Stimulated activated CD8-positive, alpha-beta memory T cell treated with anti-CD3 and anti-CD28 coated beads, Interleukin-12 subunit alpha, Interleukin-12 subunit beta, amount 100 ng/mL, for 4 hours (primary cell): ENCODE measurements at places on chromosomes 4 and X.

DNA sequence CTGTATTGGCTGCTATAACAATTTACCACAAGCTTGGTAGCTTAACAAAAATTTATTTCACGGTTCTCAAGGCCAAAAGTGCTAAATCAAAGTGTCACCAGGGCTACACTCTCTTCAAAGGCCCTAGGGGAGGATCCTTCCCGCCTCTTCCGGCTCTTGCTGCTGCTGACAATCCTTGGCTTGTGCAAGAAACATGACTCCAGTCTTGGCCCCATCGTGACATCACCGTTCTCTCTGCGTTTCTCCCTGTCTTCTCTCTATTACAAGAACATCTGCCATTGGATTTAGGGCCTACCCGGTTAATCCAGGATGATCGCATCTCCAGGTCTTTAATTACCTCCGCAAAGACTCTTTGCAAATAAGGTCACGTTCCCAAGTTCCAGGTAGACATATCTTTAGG lies 10.4 kb upstream of the CLCN4 start:
- DNase-seq, result no peak

- no peak for DNase-seq
Measured at GRCh38 chr4:139852612-139853269, 187.1 kb downstream of the MGST2 start.

GRCh38 chrX:39773923-39774773 lies 323.6 kb downstream of the BCOR start:
- no peak for DNase-seq

DNA sequence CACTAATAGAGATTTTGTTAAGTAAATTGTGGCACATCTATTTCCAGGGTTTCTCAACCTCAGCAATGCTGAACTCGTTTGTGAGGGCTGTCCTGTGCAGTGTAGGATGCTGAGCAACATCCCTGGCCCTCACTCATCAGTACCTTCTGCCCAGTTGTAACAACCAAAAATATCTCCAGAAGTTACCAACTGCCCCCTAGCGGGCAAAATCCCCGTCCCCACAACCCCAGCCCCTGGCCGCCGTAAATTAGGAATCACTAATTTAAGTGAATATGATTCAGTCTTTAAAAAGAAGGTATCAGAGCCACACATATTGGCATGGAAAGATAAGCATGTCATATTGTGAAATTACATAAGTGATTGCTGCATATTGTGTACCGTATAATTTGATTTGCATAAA lies 123.4 kb downstream of the ASB9 start:
- no peak for DNase-seq

DNA sequence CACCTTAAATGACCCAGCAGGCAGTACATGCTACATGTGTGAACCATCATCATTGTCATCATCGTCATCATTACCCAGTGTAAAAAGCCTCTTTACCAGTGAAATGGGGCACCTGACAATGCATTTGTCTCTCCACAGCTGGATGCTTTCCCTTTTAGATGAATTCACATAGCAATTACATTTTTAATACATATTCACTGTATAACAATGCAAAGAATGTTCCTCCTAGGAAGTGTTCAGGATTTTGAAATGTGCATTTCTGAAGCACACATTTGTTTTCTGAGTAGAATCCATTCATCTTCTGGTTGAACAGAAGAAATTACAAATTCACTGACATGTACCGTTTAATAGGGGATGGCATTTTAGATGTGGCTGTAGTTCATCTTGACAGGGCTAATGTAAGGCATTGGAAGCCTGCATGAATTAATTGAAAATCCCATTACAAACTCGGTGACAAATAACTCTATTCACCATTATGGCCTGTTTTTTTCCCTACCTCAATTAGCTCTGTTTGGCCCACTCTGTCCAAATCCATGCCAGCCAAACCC lies 111.1 kb downstream of the SH3RF1 start:
- no peak for DNase-seq

DNA sequence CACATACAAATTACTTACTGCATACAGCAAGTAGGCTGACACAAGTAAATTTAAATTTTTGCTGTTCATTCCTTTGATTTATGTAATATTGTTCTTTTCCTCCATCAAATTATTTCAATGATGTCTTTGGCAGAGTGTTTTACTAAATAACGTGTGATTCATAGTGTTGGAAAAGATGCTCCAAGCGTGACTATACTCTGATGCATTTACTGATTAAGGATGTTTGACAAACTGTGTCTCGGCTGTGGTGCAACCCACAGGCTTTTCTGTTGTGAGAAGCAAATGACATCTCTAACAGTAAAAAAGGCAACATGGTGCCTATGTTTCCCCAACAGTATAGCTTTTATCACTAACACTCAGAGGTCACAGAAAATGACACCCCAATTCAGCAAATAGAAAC lies 540.9 kb downstream of the PPP4R3C start:
- DNase-seq, result no peak

DNA sequence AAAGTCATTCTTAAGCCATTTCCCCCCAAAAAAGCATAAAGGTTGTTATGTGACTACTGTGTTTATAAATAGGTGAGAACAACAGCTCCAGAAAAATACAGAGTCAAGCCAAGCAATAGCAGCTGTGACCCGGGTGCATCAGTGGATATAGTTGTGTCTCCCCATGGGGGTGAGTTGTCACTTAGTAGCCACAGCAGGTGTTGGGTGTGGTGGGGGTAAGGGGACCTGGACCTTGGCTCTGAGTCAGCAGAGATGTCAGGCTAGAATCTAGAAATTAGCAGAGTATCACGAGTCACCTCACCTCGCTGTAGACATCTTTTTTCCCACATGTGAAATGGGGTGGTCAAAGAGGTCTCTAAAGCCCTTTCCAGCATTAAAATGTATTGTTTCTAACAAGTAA lies 42.4 kb downstream of the MOSPD2 start:
- DNase-seq, result no peak

DNA sequence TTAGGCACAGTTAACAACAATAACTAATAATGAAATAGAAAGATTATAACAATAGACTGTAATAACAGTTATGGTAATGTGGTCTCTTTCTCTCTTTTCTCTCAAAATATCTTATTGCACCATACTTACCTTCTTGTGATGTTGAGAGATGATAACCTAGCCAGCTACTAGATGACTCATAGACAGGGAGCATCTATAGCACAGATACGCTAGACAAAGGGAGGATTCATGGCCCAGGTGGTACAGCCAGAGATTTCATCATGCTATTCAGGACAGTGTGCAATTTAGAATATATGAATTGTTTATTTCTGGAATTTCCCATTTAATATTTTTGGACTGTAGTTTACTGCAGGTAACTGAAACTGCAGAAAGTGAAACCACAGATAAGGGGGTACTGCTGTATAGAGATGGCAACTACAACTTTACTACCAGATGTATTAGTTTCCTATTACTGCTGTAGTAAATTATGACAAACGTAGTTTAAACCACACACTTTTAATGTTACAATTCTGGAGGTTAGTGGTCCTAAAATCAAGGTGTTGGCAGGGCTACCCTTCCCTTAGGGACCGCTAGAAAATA lies 41.8 kb upstream of the MAGED1 start:
- no peak for DNase-seq

DNA sequence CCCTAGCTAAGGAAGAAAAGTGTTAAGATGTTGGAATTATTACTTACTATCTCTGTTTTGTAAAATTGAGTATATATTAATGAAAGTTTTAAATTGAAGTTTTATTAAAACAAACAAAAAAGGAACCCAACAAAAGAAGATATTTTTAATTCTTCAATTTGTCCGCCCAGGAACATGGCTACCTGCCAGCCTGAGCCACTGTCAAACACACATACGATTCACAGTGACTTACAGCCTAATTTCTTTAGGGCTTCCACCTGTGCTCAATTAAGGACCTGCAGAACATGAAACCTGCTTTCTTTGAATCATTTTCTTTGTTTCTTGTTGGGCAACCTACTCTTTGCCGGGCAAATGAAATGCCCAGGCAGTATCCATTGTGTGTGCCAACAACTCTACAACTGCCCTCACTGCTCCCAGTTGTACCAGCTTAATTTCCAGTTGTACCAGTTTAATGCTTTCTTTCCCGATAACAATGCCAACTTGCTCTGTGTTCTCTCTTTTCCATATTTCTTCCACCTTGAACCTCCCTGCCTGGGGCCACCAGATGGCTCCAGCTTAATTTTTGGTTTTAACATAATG lies 181.7 kb downstream of the GBA3 start:
- DNase-seq, result no peak

GRCh38 chrX:46953137-46953527 lies 40.9 kb downstream of the JADE3 start:
- no peak for DNase-seq

- DNase-seq, result no peak
Measured at GRCh38 chr4:6591313-6591712, 16.3 kb downstream of the MAN2B2 start.

GRCh38 chr4:53362093-53362492 lies 3.8 kb downstream of the SCFD2 start:
- no peak for DNase-seq

DNA sequence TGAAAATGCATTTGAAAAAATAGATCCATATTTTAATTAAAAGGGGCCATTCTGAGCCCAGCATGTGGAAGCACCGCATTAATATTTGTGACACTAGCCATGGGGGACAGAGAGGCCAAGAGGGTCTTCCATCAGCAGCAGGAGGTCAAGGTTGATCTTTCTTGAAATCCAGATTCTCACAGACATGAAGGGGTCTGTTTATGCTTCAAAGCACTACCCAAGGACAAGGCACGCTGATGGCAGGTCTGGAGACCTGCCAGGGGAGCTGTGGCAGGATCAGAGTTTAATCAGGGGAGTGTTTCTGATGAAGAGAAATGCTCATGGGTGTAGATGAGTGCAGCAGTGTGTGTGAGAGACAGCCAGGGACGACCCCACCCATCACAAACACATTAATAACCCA lies 243.3 kb downstream of the LDB2 start:
- no peak for DNase-seq

GRCh38 chr4:98997166-98997565 lies 1.6 kb downstream of the METAP1 start:
- DNase-seq, result no peak

GRCh38 chr4:100736641-100737451 lies 219.0 kb upstream of the EMCN start:
- no peak for DNase-seq

DNA sequence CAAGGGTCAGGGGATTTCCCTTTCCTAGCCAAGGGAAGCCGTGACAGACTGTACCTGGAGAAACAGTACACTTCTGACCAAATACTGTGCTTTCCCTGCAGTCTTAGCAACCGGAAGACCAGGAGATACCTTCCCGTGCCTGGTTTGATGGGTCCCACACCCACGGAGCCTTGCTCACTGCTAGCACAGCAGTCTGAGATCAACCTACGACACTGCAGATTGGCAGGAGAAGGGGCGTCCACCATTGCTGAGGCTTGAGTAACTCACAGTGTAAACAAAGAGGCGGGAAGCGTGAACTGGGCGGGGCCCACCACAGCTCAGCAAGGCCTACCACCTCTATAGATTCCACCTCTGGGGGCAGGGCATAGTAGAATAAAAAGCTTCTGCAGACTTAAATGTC lies 48.7 kb upstream of the SRD5A3 start:
- DNase-seq, result no peak

DNA sequence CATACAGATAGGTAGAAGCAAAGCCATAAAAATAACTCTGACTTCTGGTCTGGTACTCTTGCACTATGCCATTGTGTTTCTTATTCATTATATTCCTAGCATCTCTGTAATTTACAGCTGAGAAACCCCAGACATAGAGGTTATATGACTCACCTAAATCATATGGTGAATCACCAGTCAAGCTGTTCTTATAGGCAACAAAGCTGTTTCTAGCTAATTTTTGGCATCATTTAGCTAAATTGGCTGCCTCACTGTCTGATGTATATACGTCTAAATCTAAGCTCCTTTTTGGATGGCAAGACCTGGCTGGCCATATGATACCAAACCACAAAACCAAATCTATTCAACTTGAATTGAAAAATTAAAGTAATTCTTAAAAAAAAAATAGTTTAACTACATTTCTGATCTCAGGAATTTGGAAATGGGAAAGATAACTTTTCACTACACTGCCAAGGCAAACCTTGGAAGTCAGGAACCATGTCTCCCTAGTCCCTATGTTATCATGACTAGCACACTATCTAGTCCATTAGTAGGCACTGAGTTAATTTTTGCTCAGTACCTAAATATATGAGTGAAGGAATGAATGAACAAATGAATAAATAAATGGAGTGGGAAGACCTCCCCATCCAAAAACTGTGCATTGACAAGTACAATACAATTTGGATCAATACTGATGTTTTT lies 41.3 kb upstream of the STAG2 start:
- DNase-seq, result no peak

DNA sequence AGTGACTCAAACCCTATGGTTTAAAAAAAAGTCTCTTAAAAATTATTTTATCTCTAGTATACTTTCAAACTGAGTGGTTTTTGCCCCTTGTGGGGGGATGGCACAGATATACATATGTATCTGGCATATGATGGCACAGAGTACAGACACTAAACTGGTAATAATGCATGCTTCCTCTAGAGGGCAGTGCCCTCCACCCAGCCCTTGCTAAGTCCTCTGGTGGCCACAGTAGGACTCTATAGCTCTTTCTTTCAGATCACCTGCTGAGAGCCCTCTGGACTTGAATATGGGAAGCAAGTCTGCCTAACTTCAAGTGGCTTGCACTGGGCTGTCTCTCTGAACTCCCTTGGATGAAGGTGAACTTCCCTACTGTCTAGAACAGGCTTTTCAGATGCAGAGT lies 66.3 kb downstream of the TSPAN7 start:
- no peak for DNase-seq

DNA sequence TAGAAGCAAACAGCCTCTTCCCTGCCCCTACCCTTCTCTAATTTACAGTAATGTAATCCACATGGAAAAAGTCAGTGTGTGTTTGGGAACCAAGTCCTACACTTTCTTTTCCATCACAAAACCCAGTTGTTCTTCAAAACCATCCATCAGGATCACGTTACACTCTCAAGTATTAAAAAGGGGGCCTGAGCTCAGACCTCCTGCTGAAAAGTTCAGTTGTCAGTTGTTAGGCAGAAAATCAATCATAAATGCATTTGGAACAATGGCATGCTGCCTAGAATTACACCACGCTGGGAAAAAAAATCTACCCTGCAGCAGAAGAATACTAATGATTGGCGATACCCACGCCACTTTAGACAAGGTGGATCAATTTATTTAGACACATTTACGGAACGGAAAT lies 236.5 kb downstream of the PARM1 start:
- DNase-seq, result no peak

DNA sequence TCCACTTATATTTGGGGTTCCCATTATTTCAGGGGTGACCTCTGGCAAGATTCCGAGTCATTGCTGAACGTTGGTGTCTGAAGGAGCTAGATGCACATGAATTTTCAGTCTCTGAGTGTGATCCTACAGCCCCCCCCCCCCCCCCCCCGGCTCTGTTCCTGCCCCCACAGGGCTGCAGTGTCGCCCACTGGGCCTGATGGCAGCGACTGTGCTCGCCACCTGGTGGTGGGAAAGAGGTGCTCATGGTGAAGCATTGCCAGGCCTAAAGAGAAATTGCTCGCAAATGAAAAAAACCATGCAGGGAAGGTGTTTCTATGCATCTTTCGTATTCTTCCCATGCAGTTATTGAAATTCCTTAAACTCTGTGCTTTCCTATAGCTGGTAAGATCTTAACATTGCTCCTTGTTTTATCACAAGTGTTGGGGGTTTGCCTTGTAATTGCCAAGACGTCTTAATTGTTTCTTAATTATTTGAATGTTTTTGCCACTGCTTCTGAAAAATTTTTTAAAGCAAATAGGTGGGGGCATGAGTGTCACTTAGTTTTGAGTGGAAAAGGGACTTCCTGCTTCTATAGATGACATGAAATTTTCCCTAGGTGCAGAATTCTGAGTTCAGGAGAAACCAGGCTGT lies 63.2 kb downstream of the CLDN22 start:
- DNase-seq, result no peak

GRCh38 chrX:24027086-24027485 lies at the start of gene KLHL15:
Gene KLHL15, minus strand, starts transcription at chrX:24027186. Its CDS starts 20,493 bp downstream, at chrX:24006693.
- no peak for DNase-seq

GRCh38 chr4:133152831-133153481 lies 3.9 kb downstream of the PCDH10 start:
- no peak for DNase-seq
